ENCODE measurements at places on chromosomes 16 and 17.
A peak's percentile ranks its signal among the peaks of the same experiment; 100 is the strongest.

GRCh38 chr17:29151567-29151966, 28.6 kb downstream of the MYO18A start:
- no peak for DNase-seq

- DNase-seq: no peak
Measured at GRCh38 chr17:44558710-44559633, 1.7 kb downstream of the FZD2 start.

DNA sequence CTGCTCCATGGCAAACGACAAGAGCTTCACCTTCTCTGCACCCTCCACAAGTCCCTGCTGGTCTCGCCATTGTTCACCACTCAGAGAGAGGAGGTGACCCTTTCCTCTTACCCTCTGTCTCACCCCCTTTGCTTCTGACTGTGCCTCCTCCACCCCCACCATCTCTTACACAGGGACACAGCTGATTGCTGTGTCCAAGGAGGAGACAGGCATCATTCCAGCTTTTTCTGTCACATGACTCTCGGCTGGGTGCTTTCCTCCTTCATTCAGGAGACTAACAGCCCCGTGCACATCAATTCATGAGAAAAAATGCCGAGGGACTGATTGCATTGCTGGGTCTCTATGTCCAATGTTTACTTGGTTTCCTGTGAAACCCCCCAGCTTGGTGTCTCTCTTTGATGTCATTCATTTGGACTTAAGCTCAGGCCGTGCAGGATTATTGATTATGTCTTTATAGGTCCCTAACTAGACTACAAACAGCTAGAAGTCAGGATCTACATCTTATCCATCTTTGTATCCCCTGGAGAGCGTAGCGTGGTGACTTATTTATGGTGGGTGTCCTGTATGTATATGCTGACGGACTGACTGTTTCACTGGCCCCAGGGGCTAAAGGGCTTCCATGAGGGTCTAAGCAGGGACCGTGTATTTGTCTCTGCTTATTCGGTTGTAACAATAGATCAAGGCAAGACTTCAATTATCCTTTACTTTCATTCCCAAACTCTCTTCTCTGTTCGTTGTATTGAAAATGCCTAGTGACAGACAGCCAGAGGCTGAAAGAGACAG, 82.2 kb upstream of the CDH13 start:
- no peak for DNase-seq

- no peak for DNase-seq
Measured at GRCh38 chr17:16470265-16470664, 21.7 kb downstream of the LRRC75A start.

DNA sequence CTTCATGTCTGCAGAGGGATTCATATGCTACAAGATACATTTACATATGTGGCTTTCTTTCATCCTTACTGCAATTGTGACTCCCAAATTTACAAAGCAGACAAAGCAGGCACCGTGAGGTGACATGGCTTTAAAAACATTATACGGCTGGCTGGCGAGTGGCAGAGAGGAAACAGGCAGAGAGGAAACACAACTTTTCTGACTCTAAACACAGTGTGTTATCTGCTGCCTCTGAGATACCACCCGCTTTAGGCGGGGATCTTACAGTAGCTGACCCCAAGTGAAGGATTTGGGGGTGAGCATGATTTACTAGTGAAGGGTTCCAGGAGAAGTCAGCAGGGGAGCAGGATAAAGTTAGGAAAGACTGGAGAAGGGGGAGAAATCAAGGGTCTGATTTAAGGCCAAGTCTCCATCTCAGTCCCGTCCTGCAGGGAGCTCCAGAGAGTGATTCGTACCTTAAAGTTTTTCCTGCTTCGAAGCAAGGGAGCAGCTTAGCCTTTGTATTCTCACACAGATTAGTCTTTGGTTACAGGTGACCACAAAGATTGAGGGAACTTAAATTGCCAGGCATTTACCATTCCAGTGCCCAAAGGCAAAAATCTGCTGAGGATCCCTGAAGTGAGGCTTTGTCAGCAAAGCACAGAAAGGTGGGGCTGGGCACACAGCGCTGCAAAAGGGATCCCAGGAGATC, 355.0 kb downstream of the GRIN2A start:
- no peak for DNase-seq

DNA sequence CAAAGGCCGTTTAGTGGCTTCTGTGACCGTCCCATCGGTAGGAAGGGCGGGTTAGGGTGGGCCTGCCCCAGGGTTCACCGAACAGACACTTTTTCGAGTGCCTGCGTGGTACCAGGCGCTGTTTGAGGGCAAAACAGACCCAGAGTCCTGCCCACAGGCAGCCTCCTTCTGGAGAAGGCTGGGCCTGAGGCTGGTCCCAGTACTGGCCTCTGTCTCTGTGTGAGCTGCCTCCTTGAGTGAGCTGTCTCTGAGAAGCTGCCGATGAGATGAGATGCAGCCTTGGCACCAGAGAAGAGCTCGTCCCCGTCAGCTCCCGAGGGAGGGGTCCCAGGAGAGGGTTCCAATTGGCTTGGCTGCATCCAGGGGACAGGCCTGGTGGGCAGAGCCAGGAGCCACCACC, 53.1 kb downstream of the NKD1 start:
- DNase-seq: no peak

- no peak for DNase-seq
Measured at GRCh38 chr17:82636626-82637598, 11.3 kb downstream of the WDR45B start.

- no peak for DNase-seq
Measured at GRCh38 chr17:40060887-40061608, 1.7 kb upstream of the THRA start.

GRCh38 chr17:75996665-75997590, 3.7 kb upstream of the CDK3 start:
- DNase-seq: peak; percentile 28

DNA sequence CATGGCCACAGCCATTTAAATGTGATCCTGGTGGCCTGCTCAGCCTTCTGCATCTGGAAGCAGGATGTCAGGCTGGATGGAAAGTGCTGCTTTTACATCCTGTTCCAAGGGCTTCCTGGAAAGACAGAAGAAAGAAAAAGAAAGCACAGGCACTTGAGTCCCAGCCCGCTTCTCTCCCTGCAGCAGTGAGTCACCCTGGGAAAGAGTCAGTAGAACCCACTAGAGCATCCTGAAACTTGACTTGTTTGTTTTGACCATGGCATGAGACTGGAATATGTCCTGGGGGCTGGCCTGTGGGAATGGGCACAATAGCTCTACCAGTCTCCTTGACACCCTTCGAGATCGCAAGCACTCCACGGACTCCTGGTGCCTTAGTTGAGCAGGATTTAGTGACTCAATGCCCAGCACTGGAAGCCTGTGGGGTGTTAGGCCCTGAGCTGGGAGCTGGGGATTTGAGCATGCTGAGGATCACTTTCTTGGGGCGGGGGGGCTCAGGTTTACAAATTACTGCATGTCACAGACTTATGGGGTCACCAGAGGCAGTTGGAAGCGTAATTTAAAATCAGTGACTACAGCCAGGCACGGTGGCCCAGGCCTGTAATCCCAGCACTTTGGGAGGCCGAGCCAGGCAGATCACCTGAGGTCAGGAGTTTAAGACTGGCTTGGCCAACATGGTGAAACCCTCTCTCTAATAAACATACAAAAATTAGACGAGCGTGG, 22.1 kb upstream of the GNA13 start:
- DNase-seq: no peak
